ENCODE measurements at places on chromosomes 12 and 14.

GRCh38 chr12:121033625-121034349 is 5.3 kb downstream of the OASL start:
- DNase-seq, result peak; percentile 70

DNA sequence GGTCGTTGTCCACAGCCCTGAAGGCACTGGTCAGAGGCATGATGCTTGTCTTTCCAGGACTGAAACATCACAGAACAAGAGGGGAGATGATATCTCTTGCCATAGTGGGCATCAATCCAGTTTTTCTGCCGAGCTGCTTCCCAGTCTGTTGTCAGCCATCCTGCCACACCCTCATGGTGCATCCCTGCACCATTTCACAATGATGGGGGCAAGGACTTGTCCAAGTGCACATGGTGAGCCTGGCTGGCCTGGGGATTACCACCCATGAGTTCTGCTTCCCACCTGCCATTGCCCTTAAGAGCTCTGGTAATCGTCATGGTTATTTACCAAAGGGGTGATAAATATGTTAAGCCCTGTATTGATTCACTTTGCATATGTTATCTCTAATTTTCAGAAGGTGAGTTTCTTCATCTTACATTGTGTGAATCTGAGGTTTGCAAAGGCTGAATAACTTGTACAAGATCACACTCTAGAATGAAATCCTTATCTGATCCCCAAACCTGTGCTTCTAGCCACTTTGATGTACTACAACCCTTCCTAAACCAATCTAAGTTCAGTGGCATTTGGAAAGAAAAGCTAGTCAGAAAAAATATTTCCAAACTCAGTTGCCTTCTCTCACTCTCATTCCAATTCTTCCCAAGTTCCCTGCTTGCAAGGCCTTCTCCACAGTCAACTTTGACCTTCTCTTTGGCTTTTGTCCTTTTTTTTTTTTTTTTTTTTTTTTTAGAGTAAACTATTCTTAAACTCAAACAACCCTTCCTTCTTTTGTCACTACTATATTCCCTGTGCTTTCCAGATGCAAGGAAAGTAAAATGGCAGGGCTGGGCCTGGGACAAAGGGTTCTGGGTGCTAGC is 2.3 kb downstream of the AVIL start:
- DNase-seq, result no peak

DNA sequence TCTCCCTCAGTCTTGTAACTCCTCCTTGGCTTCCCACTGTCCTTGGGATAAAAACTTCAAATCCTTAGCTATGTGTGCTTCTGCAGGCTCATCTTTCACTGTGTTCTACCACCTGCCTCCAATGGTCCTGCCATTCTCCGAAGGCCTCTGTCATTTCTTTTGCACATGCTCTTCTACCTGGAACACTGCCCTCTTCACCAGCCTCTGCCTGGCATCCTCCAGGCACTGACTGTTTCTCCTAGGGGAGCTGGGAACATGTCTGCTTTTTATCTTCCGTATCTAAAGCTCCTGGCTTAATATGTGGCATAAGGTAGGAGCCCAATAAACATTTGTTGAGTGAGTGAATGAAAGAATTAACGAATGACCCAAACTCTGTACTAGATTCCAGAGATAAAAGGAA is 603.3 kb upstream of the TMEM132C start:
- no peak for DNase-seq

DNA sequence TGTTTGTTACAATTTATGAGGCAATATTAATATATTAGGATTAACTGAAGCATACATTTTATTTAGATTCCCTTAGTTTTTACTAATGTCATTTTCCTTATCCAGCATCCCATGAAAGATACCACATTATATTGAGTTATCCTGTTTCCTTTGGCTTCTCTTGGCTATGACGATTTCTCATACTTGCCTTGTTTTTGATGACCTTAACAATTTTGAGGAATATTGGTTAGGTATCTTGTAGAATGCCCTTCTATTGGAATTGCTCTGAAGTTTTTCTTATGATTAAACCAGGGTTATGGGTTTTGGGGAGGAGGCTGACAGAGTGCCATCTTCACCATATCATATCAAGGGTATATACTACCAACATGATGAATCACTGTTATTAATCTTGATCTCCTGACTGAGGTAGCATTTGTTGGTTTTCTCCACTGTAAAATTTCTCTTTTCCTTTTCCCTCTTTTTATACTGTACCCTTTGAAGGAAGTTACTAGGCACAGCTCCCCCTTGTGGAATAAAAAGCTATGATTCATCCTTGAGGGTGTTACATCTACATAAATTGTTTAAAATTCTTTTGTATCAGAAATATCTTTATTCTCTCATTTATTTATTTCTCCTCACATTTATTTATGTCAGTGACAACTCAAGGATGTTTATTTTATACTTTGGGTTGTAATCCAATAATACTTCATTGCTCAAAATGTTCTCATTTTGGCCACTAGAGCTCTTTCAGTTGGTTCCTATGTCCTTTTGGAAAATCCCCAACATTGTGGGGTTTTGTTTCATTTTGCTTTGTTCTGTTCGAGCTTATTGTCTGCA is 239.0 kb downstream of the SLC16A7 start:
- peak; percentile 5 for DNase-seq

DNA sequence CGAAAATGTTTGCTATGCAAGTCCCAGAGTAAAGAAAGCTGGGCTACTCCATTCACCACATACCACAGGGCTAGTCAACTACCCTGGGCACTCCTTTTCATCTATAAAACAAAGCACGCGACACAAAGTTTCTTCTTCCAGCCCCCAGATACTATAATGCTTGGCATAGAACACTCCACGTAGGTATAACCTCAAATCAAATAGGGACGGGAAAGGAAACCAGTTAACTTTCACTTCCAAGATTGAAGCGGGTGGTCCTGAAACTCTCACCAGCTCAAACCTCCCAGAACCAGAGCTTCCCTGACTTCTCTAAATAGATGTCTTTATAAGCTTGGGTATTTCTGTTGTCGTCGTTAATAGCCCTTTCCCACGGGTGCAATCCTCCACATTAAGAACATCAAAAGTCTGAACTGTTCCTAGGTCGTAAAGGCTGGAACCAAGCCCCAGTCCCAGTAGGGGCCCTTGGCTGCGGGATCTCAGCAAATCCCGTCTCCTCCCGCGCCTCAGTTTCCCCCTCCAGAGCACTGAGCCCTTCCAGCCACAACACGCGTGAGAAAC is 647 bp downstream of the LGMN start:
- DNase-seq, result no peak
